ENCODE measurements at places on chromosomes 6 and 20. TPM values are rescaled to one million over a fixed set of nuclear protein-coding genes. Genes with fewer than 3 reads are reported as not detected.

The TAB2 gene
- 19.0 TPM for total RNA-seq

The SIRPD gene
- total RNA-seq, result not detected

The IRF4 gene
- total RNA-seq, result under 0.01 TPM

The RIPOR2 gene
- total RNA-seq, result 0.13 TPM

The GSTA4 gene
- total RNA-seq, result 15.7 TPM

The MICB gene
- 8.3 TPM for total RNA-seq
